ENCODE measurements at places on chromosomes 2 and 18.

DNA sequence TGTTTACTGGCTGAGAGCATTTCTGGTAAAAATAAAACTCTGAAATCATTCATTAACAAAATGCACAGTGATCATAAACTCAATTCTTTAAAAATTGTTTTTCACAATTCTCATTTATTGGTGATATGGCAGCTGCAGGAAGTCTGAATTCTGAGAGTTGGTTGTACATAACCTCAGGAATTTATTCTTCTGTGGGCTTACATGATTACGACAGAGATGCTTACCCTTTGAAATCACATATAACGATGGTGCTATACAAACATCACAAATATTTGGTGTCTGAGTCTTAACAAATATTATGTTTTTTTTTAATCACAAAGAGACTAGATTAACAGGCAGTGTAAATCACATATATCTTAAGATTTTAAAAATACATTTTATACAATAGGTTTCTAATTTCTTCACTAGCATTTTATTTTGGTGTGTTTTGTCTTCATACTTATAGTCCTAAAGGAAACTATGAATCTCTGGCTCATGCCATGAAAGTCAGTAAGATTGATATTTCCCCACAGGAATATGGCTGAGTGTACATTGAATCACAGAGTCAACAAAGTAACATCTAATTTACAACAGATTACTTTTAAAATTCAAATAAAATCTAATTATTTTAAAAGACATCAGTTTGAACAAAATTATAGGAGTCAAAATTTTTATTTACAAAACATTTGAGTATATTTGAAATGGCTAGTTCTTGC, 318.8 kb upstream of the THUMPD2 start:
- no peak for DNase-seq

DNA sequence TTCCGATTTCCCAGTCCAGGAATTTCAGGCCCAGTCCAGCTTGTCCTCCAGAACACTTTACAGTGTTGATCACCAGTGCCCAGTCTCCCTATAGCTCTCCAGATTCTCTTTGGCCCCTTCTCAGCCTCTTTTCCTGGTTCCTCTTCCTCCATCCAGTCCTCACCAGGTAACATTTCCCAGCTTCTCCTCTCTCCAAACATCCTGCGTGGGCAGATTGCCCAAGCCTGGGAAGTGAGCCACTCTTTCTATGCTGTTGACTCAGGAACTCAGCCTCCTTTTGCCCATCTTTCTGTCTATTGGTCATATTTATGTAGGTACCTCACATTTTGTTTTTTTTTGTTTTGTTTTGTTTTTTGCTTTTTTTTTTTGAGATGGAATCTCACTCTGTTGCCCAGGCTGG, 109.4 kb downstream of the LYPD1 start:
- DNase-seq: no peak

DNA sequence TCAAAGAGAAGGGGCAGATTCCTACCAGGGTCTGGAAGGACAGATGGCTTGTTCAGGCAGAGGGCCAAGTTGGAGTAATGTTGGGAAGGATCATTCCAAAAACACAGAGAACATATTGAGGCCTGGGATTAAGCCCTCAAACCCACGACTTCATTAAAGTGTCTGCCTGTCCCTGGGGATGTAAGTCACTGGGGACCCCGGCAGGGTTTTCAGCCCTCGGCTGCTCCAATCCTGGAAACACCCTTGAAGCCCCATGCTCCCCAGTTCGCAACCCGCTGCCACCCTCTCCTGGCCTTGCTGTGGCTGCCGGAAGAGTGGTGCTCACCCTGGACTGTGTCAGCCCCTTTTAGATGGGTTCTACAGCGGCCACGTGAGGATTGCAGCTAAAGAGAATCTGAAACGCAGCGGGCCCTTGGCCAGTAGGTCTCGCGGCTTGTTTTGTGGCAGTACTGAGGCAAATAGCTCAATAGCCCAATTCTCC, 79.9 kb downstream of the EPAS1 start:
- DNase-seq: no peak

DNA sequence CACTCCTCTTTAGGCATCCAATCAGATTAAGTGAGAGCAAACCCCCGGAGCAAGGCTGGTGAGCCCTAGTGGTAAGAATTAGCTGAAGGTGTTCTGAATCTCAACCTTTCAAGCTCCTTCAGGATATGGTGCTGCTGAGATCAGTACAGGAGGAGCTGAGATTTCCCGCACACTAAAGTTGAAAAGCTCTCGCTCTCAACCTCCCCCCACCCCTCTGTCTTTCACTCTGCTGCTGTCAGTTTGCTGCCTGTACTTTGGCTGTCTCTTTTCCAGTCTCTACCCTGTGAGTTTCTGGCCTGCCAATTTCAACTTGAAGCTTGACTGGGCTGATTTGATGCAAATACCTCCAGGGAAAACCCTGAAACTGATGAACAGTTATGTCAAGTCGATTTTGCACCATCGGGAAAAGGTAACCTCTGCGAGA, 15.7 kb downstream of the ZEB2 start:
- no peak for DNase-seq

GRCh38 chr2:179524809-179525339, 260.2 kb upstream of the SESTD1 start:
- no peak for DNase-seq
